ENCODE measurements at places on chromosomes 11 and 22.
A peak's percentile ranks its signal among the peaks of the same experiment; 100 is the strongest.

GRCh38 chr22:19693581-19693980 lies 20.7 kb upstream of the SEPTIN5 start:
- no peak for DNase-seq

DNA sequence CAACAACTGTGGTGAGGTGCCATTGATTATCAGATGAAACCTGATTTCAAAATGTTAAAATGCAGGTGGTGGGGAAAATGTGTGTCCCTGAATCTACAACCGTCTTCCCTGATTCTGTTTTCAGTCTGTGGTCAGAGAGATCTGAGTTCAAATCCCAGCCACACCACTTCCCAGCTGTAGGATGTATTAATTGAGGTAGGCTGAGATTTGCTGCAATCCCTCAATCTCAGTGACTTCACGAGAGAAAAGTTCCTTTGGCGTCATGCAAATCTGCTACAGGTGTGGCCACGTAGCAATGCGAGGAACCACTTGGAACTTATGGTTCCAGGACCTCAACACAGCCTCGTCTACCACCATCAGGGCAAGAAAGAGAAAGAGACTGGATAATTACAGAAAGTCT lies 56.2 kb downstream of the BCL2L13 start:
- no peak for DNase-seq

DNA sequence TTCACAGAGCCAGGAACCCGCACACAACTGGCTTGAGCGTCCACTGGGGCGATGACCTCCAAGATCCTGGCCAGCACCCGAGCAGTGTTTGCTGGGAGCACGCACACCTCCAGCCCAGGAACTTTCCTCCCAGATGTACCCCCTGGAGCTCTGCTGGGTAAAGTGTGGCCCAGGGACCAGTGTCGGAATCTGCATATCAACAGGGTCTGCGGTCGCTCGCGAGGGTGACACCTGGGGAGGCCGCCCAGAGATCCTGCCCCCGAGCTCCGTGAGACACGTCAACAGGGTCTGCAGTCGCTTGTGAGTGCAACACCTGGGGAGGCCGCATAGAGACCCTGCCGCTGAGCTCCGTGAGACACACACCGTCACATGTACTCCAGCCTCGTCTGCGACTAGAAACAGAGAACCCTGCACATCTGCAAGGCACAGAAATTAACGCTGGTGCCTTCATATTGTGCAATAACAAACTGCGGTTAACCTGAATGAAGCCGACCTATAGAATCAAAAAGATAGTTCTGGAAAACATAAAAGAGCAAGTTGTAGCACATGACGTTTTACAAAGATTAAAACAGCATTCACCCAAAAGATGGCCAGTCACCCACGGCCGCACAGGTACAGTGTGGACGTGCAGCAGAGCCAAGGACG lies 172.4 kb downstream of the BRD1 start:
- no peak for DNase-seq

- DNase-seq: no peak
Observed at GRCh38 chr11:95306123-95306522, 75.1 kb upstream of the SESN3 start.

- no peak for DNase-seq
Observed at GRCh38 chr22:46250783-46251125, 661 bp upstream of the CDPF1 start.

DNA sequence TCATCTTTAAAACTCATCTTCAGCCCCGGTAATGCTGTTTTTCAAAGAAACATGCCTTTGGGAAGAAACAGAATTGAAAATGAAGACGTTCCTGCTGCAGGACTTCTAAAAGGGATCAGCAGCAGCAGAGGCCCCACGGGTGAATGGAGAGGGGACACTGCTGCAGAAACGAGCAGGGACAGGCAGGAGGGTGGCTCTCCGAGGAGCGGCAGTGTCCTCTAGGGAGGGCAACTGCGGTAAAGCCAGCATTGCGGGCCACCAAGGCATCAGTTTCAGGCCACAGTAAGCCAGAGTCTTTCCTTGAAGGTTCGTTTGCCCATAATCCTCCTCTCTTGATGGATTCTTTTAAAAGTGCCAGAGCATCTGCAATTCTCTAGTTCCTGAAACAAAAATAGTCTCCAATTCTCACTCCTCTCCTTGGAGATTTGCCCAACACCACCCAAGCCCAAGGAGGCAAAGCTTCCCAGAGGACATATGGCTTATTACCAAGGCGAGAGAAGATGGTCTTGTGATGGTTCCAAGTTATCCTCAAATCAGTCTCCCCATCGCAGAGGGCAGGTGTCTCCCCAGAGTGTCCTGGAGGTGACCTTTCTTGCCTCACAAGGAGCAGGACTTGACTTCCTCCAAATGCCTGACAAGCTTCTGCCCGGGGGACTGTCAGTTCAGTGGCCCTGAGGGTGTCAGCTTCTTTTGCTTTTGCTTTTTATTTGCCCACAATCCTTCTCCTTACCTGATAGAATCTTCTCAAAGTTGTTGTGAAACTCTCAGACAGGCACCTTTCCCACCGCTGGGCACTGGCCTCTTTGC lies 341.1 kb upstream of the B3GAT1 start:
- peak; percentile 8 for DNase-seq

GRCh38 chr11:12152321-12152720 lies 41.9 kb downstream of the MICAL2 start:
- no peak for DNase-seq

DNA sequence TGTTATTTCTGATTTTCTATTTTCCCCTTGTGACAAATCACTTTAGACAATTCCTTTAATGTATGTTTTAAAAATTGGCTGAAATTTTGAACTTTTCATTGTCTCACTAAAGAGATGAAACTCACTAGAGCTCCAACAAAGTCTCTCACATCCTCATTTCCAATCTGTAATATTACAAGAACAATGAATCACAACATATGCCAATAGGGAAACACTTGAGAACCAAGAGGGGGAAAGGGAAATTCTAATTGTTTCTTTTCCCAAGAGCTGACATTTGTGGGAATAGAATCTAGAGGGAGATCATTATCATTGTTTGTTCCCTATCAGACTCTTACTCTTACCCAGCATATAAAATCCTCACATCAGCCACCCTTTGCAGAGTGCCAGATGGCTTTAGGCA lies 28.2 kb downstream of the OR10D3 start:
- DNase-seq: no peak

GRCh38 chr22:37819105-37819433 lies 4.1 kb upstream of the GALR3 start:
- DNase-seq: no peak

GRCh38 chr11:18050848-18051247 lies 4.8 kb upstream of the TPH1 start:
- no peak for DNase-seq

- DNase-seq: no peak
Observed at GRCh38 chr11:35142481-35143075, 3.6 kb downstream of the CD44 start.

DNA sequence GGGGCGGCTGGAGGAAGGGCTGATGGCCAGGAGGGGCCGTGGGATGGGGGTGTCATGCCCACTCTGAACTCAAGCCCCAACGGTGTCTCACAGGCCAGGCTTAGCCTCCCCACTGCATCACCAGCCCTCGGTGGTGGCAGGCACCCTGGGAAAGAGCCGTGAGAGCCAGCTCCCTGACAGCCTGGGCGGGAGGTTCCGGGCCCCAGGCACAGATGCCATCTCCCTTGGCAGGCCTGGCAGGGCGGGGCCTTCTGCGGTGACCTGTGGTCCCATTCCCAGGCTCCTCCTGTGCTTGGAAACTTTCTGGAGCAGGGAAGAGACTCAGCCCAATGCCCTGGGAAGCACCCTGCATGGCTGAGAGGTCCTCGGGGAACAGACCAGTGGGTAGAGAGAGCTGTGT lies 4.8 kb downstream of the PHLDA2 start:
- no peak for DNase-seq

GRCh38 chr11:1194231-1194976 lies 28.5 kb upstream of the MUC5B start:
- no peak for DNase-seq

GRCh38 chr11:36251823-36252222 lies 37.4 kb downstream of the COMMD9 start:
- no peak for DNase-seq

DNA sequence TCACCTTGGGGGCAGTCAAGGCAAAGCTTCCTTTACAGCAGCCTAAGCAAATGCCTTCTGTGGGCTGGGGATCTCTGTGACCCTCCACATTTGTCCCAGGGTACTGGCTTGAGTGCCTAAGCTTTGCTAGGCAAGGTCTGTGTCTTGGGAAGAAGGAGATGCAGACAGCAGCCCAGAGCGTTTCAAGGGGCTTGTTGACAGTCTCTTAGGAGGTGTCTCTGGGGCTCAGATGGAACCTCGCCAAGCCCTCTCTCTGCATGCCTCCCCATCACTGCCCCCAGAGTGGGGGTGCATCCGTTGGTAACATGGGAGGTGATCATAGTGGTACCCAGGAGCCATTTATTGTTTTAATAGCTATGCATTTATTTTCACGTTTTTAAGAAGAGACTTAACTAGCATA lies 29.1 kb upstream of the TMPRSS4 start:
- peak; percentile 21 for DNase-seq

- DNase-seq: no peak
Observed at GRCh38 chr11:67295846-67296245, 6.7 kb downstream of the ANKRD13D start.
